ENCODE measurements at places on chromosomes 3 and 15. TPM values are rescaled to one million over a fixed set of nuclear protein-coding genes. Genes with fewer than 3 reads are reported as not detected.
A peak's percentile ranks its signal among the peaks of the same experiment; 100 is the strongest.

Gene TNNC1
- total RNA-seq = 0.41 TPM

Gene ACTRT3
- total RNA-seq = 3.3 TPM

GRCh38 chr3:148319161-148319915 is 378.4 kb upstream of the AGTR1 start:
- DNase-seq = no peak

GRCh38 chr3:197392961-197393360 is 94.5 kb upstream of the DLG1 start:
- peak; percentile 0 for DNase-seq

GRCh38 chr3:112471596-112472325 is 27.5 kb downstream of the BTLA start:
- DNase-seq = no peak

DNA sequence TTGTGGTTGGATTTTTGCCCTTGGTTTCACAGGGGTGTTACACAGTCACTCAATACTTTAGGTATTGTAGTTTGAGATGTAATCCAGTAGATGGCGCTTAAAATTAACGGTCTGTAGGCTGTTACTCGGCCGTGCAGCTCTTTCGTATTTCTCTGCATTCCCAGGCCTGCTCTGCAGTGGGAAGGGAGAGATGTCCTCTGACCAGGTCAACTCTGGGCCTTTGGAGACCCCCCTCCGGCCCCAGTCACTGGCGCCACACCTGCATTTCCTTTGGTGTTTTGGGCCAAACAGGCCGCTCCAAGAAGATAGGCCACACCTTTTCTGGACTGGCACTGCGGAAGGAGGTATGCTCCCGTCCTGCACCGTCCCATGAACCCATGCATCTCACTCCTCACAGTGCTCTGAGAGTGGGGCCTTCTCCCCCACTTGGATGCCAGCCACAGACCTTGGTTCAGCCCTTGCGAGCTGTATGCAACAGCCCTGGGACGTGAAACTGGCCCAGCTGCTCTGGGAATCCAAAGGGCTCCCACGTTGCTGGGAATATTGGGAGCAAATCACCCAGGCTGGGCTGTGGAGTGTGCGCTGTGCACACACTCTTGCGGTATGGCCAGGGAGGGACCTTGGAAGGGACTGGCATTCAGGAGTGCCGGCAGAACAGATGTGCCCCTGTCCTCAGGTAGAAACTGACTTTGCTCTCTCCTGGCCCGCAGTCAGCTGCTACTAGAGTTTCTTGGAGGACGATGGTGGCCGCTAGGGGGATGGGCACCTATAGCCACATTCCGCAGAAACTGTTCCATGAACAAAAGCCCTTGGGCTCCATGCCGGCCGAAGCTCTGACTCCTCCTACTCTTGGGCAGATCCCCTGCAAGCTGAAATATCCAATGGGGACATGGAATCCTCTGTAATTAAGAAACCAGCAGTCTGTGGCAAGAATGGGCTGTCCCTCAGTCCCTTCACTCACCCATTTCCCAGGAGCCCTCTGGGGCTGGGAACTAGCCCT is 410.5 kb upstream of the CADM2 start:
- peak; percentile 5 for DNase-seq

GRCh38 chr3:11306817-11307589 is 34.8 kb downstream of the ATG7 start:
- no peak for DNase-seq

All from frontal cortex (tissue), 4 donors.